ENCODE measurements at places on chromosomes 12 and 14.

GRCh38 chr12:71610031-71610795 lies 53.4 kb downstream of the ZFC3H1 start:
- DNase-seq, result no peak

GRCh38 chr12:132182206-132182710 lies 38.0 kb downstream of the NOC4L start:
- DNase-seq, result no peak

GRCh38 chr12:108642269-108642870 lies 8.7 kb upstream of the SELPLG start:
- DNase-seq, result no peak

GRCh38 chr14:73457924-73458182 lies 493 bp downstream of the NUMB start:
- no peak for DNase-seq

GRCh38 chr12:2614341-2614740 lies 180.4 kb upstream of the FKBP4 start:
- DNase-seq, result no peak

All from kidney epithelial cell (primary cell).